ENCODE measurements at places on chromosomes 5 and 9.
A peak's percentile ranks its signal among the peaks of the same experiment; 100 is the strongest.

DNA sequence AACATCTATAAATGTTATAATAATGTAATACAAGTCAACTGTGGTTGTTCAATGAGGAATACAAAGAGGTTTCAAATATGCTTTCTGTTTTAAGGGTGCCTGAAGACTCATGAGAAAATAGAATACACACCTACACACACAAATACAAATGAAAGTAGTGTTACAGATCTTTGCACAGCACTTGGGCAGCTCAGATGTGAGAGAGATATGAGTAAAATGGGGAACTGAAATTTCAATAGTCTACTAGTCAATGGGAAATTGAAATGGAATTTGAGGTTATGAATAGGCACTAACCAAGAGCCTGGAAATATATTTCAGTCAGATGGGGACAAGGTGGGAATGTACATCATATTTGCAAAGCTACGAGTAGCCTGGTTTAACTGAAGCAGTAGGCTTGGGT, 96.6 kb downstream of the ISL1 start:
- no peak for DNase-seq

- DNase-seq: no peak
These were observed 82.6 kb downstream of the MYO10 start for GRCh38 chr5:16853518-16853917.

DNA sequence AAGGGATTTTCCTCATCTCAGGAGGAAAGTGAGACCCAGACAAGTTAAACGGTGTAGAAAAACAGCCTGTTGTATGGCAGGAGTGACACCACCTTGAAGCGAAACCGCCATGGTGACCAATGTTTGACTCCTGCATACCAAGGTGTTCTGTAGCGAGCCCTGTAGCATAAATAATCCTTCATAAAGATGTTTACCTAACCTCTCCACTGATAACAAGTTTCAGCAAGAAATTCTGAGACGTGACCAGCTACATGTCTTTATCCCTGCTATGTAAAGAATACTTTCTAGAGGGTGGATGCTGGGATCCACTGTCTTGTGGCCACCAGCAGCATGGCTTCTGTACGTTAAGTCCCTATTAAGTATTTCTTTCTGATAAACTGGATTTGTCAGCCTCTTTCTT, 148.1 kb downstream of the MPDZ start:
- DNase-seq: no peak

DNA sequence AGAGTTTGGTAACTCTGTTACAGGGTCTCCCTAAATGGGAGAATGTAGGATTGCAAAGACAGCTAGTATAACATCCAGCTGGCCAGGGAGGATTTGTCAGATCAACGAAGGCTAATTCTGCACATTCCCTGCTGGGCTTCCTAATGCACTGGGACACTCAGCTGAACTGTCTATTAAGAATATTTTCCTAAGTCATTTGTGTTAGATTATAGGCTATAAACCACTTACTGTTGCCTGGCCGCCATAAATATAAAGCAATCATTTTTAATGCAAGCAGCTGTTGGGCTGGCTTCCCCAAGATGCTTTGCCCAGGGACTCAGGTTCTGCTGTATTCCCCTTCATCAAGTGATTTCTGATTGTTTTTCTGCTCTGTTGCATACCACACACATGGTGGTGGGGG, 35.3 kb upstream of the SLIT3 start:
- no peak for DNase-seq

DNA sequence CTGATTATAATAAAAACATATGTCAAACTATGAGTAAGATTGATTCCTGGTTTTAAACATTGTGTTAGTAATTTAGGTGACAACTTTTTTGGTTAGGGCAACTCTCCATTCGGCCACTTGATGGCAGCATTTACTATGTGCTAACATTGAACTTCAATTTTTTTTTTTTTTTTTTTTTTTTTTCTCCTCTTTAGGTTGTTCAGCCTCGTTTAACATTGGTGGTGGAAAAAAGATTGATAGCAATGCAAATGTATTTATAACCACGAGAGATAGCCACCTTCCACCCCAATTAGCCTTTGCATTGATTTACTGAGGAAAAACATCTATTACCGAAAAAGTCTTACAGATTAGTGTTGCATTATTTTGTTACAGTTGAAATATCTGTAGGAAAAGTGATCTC, 159.1 kb downstream of the CSNK1G3 start:
- DNase-seq: peak; percentile 57

DNA sequence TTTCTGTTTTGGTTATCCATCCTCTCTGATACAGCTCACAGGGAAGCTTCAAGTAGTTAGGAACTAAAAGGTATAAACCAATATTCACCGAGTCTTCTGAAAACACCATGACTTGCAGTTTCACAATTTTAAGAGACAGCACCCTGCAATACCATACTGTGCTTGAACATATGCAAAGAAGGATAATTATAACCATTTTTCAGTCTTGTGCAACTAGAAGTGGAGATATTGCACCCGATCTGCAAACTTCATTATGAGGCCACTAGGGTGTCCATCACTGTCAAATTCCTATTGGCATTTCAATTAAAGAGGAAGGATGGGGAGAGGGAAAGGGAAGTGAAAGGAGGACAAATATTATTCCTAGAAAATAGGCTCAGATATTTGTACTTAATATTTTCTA, 32.4 kb upstream of the CEP120 start:
- no peak for DNase-seq
